ENCODE measurements at places on chromosomes 11 and 22.

DNA sequence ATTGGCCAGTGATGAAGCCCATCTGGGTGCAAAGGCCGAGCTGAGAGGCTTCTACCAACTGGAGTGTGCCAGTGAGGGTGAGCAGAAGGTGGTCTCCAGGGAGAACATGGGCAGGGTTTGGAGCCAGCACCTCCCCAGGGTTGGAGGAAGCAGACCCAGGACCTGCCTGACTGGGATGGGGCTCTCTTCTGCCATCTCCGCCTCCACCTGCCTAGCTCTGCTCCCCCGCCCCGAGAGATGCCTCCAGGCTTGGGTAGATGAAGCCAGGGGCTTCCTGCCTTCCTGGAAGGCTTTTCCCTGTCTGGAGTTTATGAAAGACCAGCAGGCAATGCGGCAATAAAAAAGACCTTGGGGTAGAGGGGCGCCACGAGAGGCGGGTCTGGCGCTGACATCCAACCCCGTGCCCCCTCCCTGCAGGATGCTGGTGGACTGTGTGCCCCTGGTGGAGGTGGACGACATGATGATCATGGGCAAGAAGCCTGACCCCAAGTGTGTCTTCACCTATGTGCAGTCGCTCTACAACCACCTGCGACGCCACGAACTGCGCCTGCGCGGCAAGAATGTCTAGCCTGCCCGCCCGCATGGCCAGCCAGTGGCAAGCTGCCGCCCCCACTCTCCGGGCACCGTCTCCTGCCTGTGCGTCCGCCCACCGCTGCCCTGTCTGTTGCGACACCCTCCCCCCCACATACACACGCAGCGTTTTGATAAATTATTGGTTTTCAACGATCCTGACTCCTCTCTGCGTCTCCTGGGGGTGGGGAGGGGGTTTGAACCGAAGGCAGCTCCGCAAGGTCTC lies 3.3 kb downstream of the SELENOM start:
- no peak for DNase-seq

DNA sequence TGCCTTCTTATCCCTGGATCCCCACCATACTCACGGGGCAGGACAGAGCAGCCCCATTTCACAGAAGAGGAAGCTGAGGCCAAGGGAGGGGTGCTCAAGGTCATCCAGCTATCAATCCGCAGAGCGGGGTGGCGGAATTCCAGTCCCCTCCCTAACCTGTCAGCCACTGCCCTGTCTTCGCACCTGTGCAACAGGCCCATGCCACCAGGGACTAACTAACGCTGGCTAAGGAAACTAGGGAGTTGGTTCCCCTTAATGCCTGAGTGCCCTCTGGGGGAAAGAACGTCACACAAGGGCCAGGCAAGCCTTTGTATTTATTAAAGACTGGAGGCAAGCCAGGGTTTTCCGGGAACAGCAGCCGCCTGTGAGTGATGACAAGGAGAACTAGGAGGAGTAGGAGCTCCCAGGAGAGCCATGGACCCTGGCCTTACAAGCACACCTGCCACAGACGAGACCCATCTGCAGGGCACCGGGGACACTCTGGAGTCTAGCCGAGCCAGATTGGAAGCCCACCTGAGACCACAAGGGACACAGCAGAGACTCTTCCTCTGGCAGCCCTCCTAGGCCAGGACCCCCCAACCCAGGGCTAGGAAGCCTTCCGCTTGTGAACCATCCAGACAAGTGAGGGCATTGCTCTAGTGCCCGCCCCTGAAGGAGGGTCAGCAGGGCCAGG lies 64.4 kb downstream of the MYH9 start:
- no peak for DNase-seq

GRCh38 chr11:28820296-28820989 lies 712.3 kb downstream of the METTL15 start:
- DNase-seq: no peak

DNA sequence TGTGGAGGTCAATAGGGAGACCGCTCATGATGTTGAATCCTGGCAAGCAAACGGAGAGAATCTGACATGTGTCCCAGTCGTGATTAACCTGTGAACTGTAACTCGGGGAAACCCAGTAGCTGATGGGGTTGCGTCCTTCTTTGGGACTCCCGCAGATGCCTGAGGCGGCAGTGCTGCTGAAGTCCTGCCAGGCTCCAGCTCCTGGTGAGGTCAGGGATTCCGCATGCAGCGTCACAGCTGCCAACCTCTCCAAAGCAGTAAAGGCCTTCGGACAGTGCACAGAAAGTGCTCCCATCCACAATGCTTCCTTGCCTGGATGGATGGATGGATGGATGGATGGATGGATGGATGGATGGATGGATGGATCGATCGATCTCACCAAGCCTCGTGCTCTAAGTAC lies 13.5 kb downstream of the KCNQ1 start:
- peak; percentile 13 for DNase-seq

GRCh38 chr11:2234963-2235362 lies 35.4 kb downstream of the ASCL2 start:
- no peak for DNase-seq

DNA sequence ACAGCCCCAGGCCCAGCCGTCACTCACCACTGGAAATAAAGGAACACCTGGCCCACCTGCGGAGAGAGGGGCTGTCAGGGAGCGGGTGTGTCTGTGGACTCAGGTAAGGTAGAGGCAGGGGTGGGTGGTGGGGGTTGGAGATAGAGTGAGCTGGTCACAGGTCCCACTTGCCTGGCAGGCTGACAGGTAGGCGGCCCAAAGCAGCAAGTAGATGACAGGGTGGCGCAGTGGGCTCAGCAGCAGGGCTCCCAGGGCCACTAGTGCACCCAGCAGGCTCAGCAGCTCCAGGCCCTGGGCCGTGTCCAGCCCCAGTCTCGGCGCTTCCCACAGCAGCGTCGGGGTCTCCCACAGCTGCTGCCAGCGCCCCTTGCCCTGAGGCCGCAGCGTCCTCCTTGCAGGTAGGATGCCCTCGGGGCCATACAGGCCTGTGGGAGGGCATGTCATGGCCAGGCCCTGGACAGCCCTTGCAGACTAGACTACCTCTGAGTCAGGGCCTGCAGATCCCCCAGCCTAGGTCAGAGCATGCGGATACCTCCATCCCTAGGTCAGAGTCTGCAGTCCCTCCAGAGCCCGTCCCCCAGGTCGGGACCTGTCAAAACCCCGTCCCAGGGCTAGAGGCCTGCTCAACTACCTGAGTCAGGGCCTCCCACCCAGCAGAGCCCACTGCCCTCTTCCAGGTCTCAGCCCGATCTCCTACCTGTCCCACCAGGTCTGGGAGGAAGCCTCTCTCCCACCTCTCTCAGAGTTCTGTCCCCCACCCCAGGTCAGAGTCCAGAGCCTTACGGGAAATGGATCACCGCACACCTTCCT lies 686 bp downstream of the LMF2 start:
- no peak for DNase-seq

- DNase-seq: no peak
These were observed 418.7 kb upstream of the CADM1 start for GRCh38 chr11:115922876-115923275.

GRCh38 chr11:66277471-66278362 lies at the start of gene CNIH2:
Gene CNIH2, plus strand, starts transcription at chr11:66278175. Its CDS starts 282 bp downstream, at chr11:66278457.
- peak; percentile 85 for DNase-seq

- no peak for DNase-seq
These were observed 14.8 kb downstream of the KIAA0930 start for GRCh38 chr22:45225732-45226502.

DNA sequence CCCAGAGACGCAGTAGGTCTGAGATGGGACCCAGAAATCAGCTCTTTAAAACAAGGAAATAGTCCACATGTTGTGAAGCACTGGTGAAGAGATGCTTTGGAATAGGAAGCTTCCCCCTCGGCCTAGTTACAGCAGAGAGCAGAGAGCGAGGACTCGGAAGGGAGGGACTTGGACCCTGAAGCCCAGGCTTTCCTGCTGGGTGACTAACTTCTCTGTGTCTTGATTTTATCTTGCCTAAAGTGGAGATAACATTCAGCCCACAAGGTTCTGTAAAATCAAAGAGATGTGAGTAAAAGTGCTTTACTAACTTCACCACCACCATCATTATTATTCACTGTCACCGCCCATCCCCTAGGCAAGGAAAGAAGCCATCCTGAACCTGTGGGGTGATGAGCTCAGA lies 58.4 kb downstream of the THAP12 start:
- DNase-seq: no peak

GRCh38 chr11:59899532-59899931 lies 20.9 kb downstream of the OOSP3 start:
- no peak for DNase-seq

DNA sequence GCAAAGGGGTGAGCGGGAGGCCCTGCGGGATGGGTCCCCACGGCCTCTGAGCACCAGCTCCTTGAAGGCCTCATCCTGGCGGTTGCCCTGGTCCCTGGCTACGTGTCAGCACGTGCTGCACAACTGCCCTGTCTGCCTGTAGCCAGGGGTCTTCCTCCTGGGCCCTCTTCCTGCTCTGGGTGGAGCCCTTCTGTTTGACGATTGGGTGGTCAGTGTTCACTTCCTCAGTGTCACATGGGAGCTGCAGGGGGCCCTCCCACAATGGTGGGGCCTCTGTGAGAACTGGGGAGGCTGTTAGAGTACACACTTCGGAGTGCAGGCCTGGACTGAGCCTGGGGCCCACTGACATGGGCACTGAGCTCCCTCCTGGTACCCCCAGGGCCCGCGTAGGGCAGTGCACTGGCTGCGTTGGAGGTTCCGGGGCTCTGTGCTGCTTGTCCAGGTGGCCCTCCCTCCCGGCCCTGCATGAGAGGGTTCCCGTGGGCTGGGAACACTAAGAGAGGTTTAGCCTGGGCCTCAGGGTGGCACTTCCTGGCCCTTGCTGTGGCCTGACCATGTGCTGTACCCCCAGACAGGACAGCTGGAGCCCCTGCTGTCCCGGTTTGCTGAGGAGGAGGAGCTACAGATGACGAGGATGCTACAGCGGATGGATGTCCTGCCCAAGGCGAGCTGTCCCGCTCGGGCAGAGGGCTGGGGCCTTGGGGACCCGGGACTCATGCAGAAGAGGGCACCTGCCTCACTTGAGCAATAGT lies 13.8 kb downstream of the DGCR6L start:
- no peak for DNase-seq

- DNase-seq: no peak
These were observed 27.9 kb downstream of the ATG16L2 start for GRCh38 chr11:72842126-72842525.

GRCh38 chr22:32713737-32714457 lies 87.6 kb upstream of the TIMP3 start:
- DNase-seq: no peak

GRCh38 chr11:4695442-4695841 lies 2.2 kb downstream of the OR51E2 start:
- DNase-seq: no peak

DNA sequence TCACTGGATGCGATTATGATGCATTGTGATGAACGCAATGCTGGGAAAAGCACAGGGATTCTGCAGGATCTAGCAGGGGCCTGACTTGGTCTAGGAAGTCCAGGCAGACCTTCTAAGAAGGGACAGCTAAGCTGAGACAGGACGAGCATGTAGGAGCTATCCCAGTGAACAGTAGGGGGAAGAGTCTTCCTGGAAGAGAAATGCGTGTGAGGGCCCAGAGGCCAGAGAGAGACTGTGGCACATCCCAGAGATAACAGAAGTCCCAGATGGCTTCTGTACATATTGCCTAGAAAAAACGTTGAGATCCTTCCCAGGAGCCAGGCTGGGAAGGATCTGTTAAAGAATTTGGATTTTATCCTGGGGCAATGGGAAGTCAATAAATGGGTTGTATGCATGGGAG lies 24.6 kb downstream of the RCN1 start:
- no peak for DNase-seq

DNA sequence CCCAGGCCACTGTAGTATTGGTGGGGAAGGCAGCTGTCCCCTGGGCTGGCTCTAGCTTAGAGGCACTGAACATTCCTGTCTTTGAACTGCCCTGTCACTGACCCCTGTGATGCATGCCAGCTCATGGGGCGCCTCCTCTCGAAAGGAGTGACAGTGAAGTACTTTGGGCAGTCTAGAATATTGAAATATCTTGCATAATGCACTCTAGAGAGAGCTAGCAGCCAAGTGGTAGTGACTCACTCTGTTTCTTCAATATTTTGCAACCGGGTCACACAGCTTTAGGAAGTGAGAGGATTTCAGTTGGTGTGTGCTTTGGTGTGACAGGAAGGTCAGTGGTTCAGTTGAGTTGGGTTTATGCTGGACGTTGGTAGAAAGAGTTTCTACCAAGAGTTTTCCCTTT lies 35.5 kb upstream of the ST14 start:
- no peak for DNase-seq

GRCh38 chr11:17638311-17638710 lies 81.1 kb upstream of the MYOD1 start:
- DNase-seq: no peak

GRCh38 chr11:95562196-95562921 lies 227.2 kb downstream of the FAM76B start:
- no peak for DNase-seq

GRCh38 chr11:114304065-114304464 lies 7.9 kb downstream of the NNMT start:
- no peak for DNase-seq

DNA sequence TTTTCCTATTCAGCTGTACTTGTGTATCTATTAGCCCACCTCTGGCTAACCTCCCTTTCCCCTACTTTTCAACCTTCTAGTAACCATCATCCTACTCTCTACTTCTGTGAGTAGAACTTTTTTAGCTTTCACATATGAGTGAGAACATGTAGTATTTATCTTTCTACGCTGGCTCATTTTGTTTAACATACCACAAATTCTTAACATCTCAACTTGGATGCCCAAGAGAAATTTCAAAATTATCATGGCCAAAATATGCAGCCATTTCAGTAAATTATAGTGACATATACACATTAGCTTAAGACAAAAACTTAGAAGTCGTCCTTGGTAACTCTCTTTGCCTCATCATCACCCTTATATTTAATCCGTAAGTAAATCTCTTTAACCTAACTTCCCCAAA lies 34.7 kb downstream of the LUZP2 start:
- no peak for DNase-seq

DNA sequence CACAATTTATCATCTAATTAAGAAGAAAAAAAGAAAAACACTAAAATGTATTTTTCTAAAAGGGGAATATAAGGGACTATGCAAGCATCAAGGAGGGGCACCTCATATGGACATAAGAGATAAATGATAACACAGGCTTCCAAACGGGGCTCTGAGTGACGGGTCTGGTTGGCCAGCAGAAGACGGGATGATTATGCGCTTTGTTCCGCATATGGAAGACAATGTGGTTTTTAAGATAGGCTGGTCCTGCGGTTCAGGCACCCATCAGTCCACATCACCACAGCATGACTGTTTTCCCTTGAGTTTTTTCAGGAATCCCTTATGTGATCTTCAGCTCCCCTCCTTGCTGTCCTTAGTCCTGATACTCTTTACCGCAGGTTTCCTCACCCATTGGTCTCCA lies 404.6 kb downstream of the OPCML start:
- DNase-seq: no peak

- no peak for DNase-seq
These were observed 1.5 kb downstream of the RAB39A start for GRCh38 chr11:107929611-107930200.

Data from activated effector memory CD4-positive, alpha-beta T cell treated with anti-CD3 and anti-CD28 coated beads, Interleukin-2, amount 50 U/mL, for 16 hours (primary cell).